ENCODE measurements at places on chromosomes 7 and 10.

GRCh38 chr7:38858259-38858884 lies 50.6 kb downstream of the VPS41 start:
- no peak for DNase-seq

DNA sequence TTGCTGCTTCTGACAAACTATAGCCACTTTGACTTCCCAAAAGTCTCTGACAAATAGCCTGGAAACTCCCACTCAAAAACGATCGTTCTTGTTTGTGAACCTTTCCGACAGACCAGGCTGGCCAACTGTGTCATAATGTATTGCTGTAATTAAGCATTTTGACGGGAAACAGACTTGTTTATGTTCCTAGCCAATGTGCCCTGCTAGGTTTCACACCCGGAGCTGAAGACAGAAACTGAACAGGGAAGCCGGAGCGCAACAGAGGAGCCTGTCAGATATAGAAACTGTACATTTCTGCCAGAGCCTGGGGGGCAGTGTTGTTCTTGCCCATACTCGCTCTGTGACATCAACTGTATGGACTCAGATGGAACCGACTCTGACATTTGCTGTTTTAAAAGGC lies 55.3 kb upstream of the C7orf33 start:
- peak; percentile 27 for DNase-seq

DNA sequence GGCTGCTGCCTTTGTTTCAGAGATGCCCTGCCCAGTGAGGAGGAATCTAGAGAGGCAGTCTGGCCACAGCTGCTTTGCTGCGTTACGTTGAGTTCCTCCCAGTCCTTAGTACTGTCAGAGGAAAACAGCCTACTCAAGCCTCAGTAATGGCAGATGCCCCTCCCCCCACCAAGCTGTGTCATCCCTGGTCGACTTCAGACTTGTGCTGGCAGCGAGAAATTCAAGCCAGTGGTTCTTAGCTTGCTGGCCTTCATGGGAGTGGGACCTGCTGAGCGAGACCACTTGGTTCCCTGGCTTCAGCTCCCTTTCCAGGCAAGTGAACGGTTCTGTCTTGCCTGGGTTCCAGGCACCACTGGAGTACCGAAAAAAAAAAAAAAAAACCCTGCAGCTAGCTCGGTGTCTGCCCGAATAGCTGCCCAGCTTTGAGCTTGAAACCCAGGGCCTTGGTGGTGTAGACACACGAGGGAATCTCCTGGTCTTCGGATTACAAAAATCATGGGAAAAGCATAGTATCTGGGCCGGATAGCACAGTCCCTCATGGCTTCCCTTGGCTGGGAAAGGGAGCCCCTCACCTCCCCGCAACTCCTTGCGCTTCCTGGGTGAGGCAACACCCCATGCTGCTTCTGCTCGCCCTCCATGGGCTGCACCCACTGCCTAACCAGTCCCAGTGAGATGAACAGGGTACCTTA lies 9.1 kb downstream of the SDHAF3 start:
- no peak for DNase-seq

GRCh38 chr10:61705022-61705613 lies 42.4 kb downstream of the CABCOCO1 start:
- no peak for DNase-seq

DNA sequence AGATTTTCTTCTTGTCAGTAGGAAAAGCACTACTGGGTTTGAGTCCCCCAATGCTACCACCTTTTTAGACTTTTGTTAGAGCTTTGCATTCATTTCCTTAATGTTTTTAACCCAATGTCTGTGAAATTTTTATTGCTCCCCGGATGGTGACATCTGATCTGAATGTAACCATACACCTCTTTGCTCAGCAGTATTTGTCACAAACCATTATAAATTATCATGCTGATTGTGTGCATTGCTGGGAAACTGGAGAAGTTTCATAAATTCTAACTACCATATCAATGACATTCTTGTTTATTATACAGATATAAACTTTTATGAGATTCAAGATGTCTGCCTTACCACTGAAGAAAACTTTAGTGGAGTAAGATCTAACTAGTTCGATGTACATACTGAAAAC lies 8.5 kb downstream of the NRP1 start:
- DNase-seq, result no peak

GRCh38 chr7:116582806-116583444 lies 58.1 kb downstream of the CAV1 start:
- DNase-seq, result peak; percentile 34

DNA sequence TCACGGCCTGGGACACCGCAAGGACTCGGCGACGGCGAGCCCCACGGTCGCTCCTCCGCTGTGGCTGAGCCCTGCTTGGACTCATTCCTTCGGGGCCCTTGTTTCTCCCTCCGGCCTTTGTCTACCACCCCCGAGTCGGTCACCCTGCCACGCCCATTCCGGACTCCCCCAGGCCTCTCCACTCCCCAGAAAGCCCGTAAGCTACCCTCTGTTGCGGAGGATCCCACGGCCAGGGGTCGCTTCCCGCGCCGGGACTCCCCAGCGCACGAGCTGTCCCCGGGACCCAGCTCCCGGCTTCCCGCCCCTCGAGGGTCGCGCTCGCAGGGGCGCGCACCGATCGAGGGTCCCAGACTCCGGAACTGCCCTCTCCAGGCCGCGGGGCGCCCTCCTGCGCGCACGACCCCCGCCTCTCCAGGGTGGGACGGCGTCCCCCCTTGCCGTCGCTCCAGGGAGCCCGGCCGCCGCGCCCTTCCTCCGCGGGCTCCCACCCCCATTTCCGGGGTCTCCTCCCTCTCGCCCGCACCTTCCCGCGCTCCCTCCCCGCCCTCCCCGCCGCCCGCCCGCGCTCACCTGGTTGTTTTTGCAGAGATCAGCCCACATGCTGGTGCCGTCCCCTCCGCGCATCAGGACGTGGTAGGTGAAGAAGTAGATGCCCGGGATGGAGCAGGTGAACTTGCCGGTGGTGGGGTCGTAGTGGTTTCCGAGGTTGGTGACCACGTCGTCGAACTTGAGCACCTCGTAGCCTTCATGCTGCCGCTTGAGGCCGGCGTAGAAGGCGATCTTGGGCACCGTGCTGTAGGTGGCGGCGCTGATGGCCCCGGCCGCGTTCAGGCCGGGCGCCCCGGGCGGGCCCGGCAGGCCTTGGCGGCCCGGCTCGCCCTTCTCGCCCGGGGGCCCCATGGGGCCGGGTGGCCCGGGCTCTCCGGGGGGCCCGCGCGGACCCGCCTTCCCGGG lies 1.5 kb downstream of the C1QL3 start:
- DNase-seq, result no peak

DNA sequence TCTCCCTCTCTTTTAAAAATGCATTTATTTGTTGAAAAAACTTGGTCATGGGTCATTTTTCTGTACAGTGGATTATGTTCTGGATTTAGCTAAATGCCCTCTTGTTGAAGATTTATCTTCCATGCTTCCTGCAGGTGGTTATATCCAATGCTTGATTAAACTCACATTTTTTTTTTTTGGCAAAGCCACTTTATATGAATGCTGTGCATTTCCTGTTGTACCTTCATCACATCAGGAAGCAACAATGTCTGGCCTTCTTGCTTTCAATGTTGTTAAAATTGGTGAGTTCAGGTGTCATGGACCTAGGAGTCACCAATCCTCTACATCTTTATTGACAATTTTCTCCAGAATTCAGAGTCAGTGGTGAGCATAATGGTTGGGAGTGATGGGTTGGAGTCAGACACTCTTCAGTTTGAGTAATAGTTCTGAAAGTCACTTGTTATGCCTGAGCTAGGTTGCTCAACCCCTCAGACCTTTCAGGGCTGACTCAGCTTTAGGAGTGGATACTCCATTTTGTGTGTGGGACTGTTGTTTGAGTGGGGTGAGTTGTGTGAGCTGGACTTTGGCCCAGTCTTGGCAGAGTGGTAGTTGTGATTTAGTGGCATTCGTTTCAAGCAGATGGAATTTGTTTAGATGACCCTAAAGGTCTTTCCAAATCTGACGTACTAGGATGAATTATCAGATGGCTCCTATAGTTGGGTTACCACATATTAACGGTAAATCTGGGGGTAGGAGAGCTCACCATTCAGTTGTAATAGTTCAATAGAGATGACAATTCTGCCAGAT lies 213.5 kb upstream of the ZNF32 start:
- no peak for DNase-seq

DNA sequence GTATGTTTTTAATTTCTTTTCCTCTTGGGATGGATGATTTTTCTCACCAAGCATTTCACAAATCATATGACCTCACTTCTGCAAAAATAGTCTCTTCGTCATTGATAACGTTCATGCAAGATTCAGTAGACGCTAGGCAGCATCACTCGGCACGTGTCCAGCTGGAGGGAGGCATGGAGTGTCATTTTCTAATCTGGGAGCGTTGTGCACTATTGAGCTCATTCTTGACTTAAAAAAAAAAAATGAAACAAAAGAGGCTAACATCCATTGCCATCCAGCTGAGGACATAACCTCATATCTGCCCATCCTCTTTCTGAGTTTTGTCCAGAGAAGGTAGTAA lies 56.2 kb downstream of the COL17A1 start:
- no peak for DNase-seq

GRCh38 chr7:82263920-82264782 lies 179.4 kb downstream of the CACNA2D1 start:
- DNase-seq, result no peak

GRCh38 chr7:14048889-14049288 lies 59.4 kb upstream of the ETV1 start:
- no peak for DNase-seq

DNA sequence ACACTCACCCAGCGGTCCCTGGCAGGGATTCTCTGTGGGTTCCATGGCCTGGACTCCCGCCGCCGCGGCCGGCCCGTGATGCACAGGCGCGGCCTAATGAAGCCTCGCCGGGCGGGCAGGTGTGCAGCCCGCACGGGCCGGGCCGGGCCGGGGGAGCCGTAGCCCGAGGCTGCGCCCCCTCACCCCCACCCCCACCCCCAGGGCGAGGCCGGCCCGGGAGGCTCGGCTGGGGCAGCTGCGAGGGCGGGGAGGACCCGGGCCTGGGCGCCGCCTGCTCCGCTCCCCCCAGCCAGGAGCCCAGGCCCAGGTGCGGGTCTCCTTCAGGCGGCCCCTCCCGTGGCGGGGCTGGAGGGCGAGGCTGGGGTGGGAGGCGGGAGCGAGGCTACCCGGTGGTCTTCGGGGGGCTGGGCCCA lies at the start of gene NOBOX:
TSS of gene NOBOX (minus strand) at position 45 of the 413 bp plus-strand sequence.
- no peak for DNase-seq

GRCh38 chr7:33762151-33762910 lies 143.0 kb upstream of the BMPER start:
- DNase-seq, result no peak
